ENCODE measurements at places on chromosomes 5 and 9. TPM values are rescaled to one million over a fixed set of nuclear protein-coding genes. Genes with fewer than 3 reads are reported as not detected.

The FAM151B gene
- 5.3 TPM for total RNA-seq

The FBXO10 gene
- total RNA-seq, result 24.2 TPM

The DTWD2 gene
- 7.8 TPM for total RNA-seq

The PTPRD gene
- 284 TPM for total RNA-seq

The ANKRD34B gene
- total RNA-seq, result 0.14 TPM

The PLAC8L1 gene
- total RNA-seq, result not detected

The NIPAL4 gene
- 2.1 TPM for total RNA-seq

The LMX1B gene
- not detected for total RNA-seq

The DRD1 gene
- total RNA-seq, result 12.3 TPM

The OR1Q1 gene
- not detected for total RNA-seq

The PCDHGA8 gene
- 2.9 TPM for total RNA-seq

The IFNA10 gene
- not detected for total RNA-seq

The PDLIM4 gene
- 17.5 TPM for total RNA-seq

The ADGRV1 gene
- total RNA-seq, result 121 TPM

The SCAI gene
- 30.4 TPM for total RNA-seq

The PSIP1 gene
- 154 TPM for total RNA-seq

The SPATA31D4 gene
- not detected for total RNA-seq

The PCDHAC2 gene
- 30.1 TPM for total RNA-seq

The GABRA1 gene
- total RNA-seq, result 273 TPM

The CAPSL gene
- total RNA-seq, result not detected

The FRRS1L gene
- 151 TPM for total RNA-seq

The NPM1 gene
- total RNA-seq, result 332 TPM

The SYK gene
- total RNA-seq, result 2.9 TPM

The PCDHGA3 gene
- 10.7 TPM for total RNA-seq

The UNC13B gene
- total RNA-seq, result 42.2 TPM

The SLC45A2 gene
- 2.5 TPM for total RNA-seq

The C5orf58 gene
- not detected for total RNA-seq

The ZNF354C gene
- total RNA-seq, result 7.6 TPM

The RHOBTB3 gene
- 96.0 TPM for total RNA-seq

The MYMK gene
- total RNA-seq, result not detected
